Nephron progenitor cell (in vitro differentiated cells): ENCODE measurements at places on chromosomes 5 and 9.

DNA sequence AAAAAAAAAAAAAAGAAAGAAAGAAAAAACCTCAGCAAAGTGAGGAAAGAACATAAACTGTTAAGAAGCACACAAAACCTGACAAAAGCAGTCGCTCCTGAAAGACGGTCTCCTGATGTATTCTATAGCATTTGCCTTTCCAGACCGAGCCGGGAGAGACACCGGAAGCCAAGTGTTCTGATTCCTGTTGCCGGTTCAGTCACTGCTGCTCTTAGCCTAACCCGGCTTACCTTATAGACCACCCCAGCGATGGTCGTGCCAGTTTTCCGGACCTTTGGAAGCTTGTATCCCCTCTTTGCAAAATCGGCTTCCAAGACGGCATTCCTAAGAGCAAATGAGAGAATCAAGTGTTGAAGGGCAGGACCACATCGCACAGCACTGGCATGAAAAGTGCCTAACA is 630 bp downstream of the PSMB7 start:
- H3K27ac ChIP-seq, result peak overlapping the region; percentile 100
- peaks cover 33% of the 10 kb centered on the region for H3K36me3 ChIP-seq
- no peak for DNase-seq
- H3K4me3 ChIP-seq, result peak overlapping the region; percentile 99
- peaks cover 17% of the 10 kb centered on the region for H3K27me3 ChIP-seq

GRCh38 chr5:72296256-72296655 is 23.8 kb downstream of the MRPS27 start:
- DNase-seq, result no peak
- peaks cover 4% of the 10 kb centered on the region for H3K4me1 ChIP-seq
- H3K4me3 ChIP-seq, result no peak overlapping the region

DNA sequence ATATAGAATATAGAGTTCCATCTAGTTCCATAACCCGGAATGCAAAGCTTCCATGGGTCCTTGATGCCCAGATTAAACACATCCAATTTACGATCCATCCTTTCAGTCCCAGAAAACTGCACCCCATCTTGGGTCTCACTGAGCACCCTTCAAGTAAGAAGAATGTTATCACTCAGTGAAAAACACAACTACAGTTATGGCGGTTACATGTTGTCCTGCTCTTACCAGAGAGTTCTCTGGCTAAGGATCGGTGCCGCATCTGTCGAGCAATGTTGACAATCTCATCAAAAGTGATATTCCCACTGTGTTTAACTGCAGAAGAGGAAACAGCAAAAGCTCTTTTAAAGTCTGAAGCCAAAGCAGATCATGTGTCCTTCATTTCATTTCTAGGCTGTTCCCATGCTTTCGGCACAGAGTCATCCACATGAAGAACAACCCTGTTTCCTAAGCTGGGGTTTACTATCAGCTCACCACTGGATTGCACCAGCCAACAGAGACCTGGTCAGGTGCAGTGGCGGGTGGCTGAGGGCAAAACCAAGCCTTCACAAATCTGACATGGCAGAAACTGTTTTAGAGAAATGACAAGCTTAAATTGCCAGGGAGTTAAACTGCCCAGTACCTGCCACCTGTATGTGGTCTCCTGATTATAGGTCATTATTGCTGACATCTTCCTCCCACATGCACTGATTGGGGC is 2.9 kb downstream of the RPL12 start:
- no peak for DNase-seq
- H3K36me3 ChIP-seq, result peaks cover 72% of the 10 kb centered on the region
- H3K27me3 ChIP-seq, result no peaks in the 10 kb centered on the region
- H3K27ac ChIP-seq, result peak overlapping the region; percentile 100

DNA sequence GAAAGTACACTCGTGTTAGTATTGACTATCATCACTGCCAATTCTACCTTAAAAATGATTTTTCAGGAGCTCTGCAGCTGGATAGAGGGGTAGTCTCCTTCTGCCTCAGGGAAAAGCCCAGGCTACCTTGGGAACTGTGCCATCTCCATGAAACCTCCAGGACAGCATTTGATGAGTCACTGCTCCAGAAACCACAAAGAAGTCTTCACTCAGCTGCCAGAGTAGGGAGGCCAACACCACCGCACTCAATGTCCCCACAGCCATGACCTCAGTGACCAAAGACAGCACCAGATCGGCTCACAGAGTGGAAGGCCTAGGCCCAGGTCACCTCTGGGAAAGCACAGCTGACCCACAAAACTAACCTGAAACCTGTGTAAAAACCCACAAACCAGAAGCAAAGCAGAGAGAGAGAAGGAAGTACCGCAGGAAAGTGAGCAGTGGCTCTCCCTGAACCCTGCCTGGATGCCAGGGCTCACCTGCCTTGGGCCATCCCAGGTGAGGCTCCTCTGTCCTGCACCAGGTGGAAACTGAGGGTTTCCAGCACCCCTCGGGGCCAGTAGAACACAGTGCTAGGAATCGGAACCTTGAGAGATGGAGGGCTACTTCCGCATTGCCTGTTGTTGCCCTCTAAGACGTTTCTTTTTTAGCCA is 30.0 kb downstream of the S1PR3 start:
- H3K27me3 ChIP-seq, result peaks cover 4% of the 10 kb centered on the region
- peaks cover 26% of the 10 kb centered on the region for H3K4me1 ChIP-seq
- H3K4me3 ChIP-seq, result no peak overlapping the region
- H3K27ac ChIP-seq, result no peak overlapping the region

- no peak for DNase-seq
- H3K36me3 ChIP-seq, result peaks cover 50% of the 10 kb centered on the region
- no peak overlapping the region for H3K4me3 ChIP-seq
- H3K27ac ChIP-seq, result no peak overlapping the region
- no peaks in the 10 kb centered on the region for H3K27me3 ChIP-seq
- H3K4me1 ChIP-seq, result peaks cover 7% of the 10 kb centered on the region
Measured at GRCh38 chr9:111924281-111924680, 27.7 kb downstream of the UGCG start.

- no peak overlapping the region for H3K27ac ChIP-seq
- DNase-seq, result no peak
- H3K36me3 ChIP-seq, result no peaks in the 10 kb centered on the region
- no peaks in the 10 kb centered on the region for H3K27me3 ChIP-seq
Measured at GRCh38 chr5:38500573-38501260, 55.7 kb downstream of the LIFR start.

- no peak overlapping the region for H3K4me3 ChIP-seq
- peaks cover 16% of the 10 kb centered on the region for H3K4me1 ChIP-seq
- H3K36me3 ChIP-seq, result peaks cover 43% of the 10 kb centered on the region
- no peak for DNase-seq
- no peaks in the 10 kb centered on the region for H3K27me3 ChIP-seq
Measured at GRCh38 chr5:640461-641330, 28.6 kb downstream of the CEP72 start.

DNA sequence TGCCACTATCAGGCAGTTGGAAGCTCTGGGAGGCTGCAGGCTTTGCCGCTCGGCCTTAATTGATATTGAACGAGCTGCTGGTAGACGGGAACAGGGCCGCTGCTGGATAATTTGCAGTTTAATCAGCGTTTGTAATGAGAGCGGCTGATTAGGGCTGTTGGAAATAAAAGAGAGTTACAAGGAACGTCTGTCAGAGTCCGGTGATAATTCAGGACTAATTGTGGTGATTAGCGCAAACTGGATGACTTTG is 68.2 kb upstream of the TBCA start:
- H3K36me3 ChIP-seq, result no peaks in the 10 kb centered on the region
- peaks cover 41% of the 10 kb centered on the region for H3K4me1 ChIP-seq
- H3K27ac ChIP-seq, result no peak overlapping the region
- no peak for DNase-seq
- H3K27me3 ChIP-seq, result peaks cover 92% of the 10 kb centered on the region
- peak overlapping the region; percentile 82 for H3K4me3 ChIP-seq

GRCh38 chr5:136132087-136132486 is 558 bp upstream of the SMAD5 start:
- peaks cover 32% of the 10 kb centered on the region for H3K4me1 ChIP-seq
- H3K4me3 ChIP-seq, result peak overlapping the region; percentile 85
- peak; percentile 7 for DNase-seq
- H3K36me3 ChIP-seq, result peaks cover 16% of the 10 kb centered on the region

DNA sequence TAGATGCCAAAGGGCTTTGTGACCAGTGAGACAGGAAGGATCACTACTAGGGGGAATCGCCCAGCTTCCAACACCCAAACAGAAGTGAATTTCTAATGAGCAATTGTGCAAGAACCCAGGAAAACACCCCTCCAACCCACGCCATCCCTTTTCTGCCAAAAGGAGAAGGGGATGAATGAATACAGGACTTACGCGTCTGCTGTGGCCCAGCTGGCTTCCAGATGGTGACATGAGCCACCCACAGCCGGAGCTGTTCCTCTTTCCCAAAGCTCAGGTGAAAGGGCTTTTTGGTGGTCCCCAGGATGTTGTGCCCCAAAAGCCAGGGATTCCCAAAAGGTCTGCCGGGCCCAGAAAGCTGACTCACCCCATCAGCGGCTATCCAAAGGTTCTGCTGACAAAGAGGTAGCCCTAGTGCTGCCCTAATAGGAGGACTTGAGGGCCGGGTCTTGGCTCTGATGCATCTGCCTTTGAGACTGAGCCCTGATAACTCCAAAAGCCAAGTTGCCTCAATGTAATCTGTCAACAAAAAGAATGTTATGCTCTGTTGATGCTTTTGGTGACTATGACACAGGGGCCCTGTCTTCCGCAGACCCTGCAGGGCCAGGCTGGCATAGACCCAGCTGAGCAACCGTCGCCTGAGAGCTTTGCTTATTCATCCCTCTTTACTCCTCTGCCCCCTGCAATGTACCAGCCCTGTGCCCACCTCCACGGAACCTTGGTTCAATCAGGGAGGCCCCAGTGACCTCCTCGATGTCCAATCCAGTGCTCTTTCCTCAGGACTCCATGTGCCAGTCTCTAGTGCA is 14.5 kb downstream of the GSN start:
- no peaks in the 10 kb centered on the region for H3K36me3 ChIP-seq
- DNase-seq, result no peak
- H3K27ac ChIP-seq, result no peak overlapping the region
- peaks cover 63% of the 10 kb centered on the region for H3K4me1 ChIP-seq
- no peak overlapping the region for H3K4me3 ChIP-seq
- H3K27me3 ChIP-seq, result peaks cover 7% of the 10 kb centered on the region

DNA sequence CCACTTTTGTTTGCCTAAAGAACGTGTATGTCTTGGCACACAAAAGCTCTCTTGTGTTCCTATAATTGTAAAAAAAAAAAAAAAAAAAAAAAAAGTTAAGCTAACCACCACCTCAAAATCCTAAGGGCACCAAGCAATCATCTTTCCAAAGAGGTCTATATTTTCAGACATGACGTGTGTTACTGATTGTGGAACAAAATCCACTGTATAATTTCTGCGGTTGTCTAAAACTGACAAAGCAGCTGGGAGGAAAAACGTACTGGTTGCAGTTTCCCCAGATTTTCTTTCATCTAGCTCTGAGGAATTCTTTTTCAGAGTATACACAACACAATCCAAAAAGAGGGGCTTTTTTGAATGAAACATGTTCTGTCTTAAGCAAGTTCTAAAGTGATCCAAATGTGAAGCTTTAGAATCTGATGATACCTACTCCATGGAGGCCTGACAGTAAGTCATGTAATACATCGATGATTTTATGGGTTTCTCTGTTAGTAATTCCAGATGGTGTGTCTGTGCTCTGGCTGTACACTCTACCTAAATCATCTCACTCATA is 375.6 kb upstream of the NUDT12 start:
- H3K4me3 ChIP-seq, result no peak overlapping the region
- no peak for DNase-seq
- no peaks in the 10 kb centered on the region for H3K36me3 ChIP-seq

DNA sequence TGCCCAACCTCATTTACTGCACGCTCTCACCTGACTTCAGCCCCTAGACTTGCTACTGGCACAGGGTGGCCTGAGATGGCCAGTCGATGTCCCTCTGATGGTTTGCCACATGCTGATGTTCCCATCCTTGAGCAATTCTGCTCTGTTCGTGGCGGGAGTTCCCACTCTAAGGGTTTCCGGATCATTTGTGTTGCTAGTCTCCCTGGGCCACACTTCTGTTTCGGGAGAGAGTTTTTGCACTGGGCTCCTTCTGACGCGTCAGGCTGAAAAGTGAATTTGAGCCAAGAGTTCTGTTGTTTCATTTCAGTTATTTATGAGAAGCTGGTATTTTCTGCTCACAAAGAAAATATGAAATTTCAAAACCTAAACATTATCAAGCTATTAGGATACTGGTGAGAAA is 597.7 kb downstream of the BNC2 start:
- DNase-seq, result no peak
- no peaks in the 10 kb centered on the region for H3K36me3 ChIP-seq
- no peak overlapping the region for H3K27ac ChIP-seq
- no peak overlapping the region for H3K4me3 ChIP-seq
- peaks cover 34% of the 10 kb centered on the region for H3K4me1 ChIP-seq

GRCh38 chr5:96384353-96384752 is 48.7 kb downstream of the PCSK1 start:
- no peak overlapping the region for H3K27ac ChIP-seq
- H3K36me3 ChIP-seq, result no peaks in the 10 kb centered on the region
- no peak for DNase-seq
- no peak overlapping the region for H3K4me3 ChIP-seq
- peaks cover 5% of the 10 kb centered on the region for H3K27me3 ChIP-seq

DNA sequence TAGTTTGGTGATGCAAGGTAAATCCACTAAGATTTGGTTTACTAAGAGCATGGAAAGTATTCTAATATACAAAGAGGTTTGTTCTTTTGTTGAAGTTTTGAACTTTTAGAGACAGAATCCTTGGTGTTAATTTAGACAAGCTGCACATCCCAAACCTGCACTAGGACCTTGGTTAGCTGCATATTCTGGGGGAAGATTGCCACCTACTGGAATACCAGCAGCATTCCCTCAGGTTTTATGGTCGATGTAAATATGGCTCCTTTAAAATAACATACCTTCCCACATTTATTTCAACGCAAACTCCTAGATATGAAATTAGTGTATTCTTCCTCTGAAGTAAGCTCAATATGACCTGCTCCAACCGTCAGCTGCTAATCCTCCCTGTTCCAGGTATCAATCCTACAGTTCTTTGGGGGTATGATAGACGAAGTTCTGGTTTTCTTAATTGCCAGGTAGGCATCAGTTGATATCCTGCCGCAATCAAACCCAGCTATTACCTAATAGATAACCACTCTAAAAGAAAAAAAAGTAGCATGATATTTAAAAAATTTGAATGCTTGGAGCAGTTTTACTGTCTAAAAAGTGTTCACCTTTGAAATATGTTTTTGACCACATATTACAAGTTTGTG is 624.1 kb downstream of the ISL1 start:
- H3K4me1 ChIP-seq, result no peaks in the 10 kb centered on the region
- H3K36me3 ChIP-seq, result no peaks in the 10 kb centered on the region
- no peak overlapping the region for H3K27ac ChIP-seq
- H3K27me3 ChIP-seq, result peaks cover 7% of the 10 kb centered on the region
